ENCODE measurements at places on chromosomes 2 and 18.

- no peak for DNase-seq
Observed at GRCh38 chr2:149076863-149077412, 38.4 kb downstream of the LYPD6B start.

DNA sequence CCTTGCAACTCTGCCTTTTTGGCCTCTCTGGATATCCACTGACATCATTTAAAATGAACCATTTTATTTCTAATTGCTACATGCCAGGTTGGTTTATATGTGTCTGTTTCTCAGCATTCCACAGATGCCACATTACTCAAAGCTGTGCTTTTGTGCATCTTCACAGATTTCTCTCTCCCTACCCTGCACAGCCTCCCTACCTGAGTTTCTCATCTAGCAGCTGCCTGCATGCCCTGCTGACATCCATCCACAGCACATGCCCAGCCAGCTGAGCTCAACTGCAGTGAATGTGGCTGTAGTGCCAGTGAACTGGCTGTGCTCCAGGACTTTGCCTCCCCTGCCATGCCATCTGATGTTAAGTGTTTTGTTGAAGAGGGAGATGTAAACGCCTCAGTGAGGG is 44.5 kb downstream of the PKP4 start:
- DNase-seq, result peak; percentile 24

DNA sequence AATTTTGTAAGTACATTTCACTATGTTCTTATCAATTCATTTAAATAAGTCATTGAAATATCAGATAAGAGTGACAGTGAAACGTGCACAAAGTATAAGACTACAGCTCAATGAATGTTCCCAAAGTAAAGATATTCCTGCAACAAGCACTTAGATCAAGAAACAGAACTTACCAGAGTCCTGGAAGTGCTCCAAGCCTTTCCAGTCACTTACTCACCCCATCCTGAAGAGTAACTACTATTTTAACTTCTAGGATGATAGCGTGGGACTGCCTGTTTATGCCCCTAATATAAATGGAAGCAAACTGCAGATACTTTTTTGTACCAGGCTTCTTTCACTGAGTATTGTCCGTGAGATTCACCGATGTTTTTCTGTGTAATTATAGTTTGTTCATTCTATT is 768.9 kb downstream of the SLC4A3 start:
- DNase-seq, result no peak

DNA sequence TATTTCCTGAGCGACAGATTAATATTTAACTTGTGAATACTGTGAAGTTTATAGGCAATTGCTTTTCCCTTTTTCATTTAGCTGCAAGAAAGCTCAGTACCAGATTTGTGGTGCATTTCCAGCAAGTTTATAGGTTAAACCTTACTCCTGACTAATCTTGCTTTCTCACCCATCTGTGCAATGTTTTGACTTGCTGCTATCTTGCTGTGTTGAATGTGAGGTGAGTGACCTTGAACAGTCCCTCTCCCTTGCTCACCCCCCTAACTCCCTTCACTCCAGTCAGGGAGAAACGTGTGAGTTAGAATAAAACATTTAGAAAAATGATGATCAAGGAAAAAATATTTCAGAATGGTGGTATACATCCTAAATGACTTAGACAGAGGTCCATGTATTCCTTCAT is 39.8 kb upstream of the PARD3B start:
- no peak for DNase-seq

- DNase-seq, result no peak
Observed at GRCh38 chr2:9897846-9898245, 53.6 kb upstream of the GRHL1 start.

- DNase-seq, result no peak
Observed at GRCh38 chr2:63435070-63435469, 153.2 kb downstream of the WDPCP start.

DNA sequence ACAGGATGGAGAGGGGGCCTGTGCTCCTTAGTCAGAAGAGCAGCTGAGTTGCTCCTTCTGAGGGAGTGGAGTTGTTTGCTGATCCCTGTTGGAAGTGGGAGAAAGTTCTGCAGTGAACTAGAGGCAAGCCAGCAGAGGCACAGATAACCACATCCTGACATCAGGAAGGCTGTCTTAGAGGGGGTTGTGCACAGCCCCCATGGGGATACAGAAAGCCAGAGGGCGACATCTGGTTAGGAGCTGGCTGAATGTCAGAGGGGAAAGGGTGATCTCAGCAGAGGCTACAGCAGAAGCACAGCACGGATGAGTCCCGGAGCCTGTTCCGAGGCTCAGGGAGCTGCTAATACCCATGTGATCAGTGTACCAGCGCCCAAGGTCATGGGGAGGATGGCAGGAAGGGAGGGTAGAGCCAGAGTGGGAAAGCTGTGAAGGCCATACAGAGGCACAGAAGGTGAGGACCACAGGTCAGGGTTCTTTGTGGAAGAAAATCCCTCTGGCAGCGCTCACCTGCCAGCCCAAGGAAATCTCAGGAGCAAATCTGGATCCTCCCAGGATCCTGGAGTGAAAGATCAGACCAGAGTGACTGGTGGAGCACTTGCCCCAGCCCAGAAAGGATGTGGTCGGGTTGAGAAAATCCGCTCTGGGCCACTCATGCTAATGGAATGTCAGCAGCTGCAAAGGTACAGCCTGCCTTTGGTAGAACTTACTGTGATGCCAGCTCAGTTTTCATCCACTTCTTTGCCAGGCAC is 111.8 kb downstream of the STPG4 start:
- DNase-seq, result no peak

DNA sequence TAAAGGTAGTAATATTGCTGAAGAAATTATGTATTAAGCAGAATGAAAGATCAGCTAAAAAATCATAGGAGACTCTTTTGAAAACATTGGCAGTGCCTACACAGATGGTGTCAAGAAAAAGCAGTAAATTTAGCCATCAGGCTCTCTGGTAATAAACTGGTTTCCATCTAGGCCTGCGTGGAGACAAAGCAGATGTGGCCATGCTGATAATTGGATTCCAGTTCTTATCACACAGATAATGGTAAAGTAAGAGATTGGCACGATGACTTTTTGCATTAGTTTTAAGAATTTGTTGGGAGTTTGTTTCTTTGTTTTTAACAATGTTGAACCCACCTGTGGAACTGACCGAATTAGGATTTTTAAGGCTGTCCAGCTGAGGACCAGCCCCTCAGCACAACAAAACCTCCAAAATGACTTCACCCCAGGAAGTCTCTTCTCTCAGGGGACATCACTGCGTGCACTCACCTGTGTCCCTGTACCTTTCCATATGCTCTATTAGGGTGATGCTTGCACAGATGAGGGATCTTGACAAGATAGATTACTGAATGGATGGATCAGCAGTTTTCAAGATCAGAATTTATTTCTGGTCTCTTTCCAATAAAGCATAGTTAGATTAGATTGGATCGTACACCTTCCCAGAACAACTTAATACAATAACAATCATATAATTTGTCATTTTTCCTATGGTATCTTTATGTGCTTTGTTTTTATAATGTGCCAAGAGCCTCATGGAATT is 69.1 kb upstream of the DNAJC10 start:
- no peak for DNase-seq

DNA sequence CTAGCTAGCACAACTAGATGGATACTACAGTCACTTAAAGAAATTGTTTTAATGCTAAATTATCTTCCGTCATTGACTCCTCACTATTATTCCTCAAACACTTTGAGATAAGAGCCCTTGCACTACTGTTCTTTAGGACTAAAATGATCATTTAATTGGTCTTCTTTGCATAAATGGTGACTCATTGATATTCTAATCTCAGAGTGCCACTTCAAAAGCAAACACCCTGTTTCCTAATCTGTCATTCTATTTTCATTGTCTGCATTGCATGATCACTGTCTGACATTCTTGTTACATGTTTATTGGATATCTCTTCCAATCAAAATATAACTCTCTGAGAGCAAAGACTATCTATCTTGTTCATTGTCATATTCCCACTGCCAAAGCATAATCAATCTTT is 313.9 kb downstream of the EXOC6B start:
- DNase-seq, result no peak

DNA sequence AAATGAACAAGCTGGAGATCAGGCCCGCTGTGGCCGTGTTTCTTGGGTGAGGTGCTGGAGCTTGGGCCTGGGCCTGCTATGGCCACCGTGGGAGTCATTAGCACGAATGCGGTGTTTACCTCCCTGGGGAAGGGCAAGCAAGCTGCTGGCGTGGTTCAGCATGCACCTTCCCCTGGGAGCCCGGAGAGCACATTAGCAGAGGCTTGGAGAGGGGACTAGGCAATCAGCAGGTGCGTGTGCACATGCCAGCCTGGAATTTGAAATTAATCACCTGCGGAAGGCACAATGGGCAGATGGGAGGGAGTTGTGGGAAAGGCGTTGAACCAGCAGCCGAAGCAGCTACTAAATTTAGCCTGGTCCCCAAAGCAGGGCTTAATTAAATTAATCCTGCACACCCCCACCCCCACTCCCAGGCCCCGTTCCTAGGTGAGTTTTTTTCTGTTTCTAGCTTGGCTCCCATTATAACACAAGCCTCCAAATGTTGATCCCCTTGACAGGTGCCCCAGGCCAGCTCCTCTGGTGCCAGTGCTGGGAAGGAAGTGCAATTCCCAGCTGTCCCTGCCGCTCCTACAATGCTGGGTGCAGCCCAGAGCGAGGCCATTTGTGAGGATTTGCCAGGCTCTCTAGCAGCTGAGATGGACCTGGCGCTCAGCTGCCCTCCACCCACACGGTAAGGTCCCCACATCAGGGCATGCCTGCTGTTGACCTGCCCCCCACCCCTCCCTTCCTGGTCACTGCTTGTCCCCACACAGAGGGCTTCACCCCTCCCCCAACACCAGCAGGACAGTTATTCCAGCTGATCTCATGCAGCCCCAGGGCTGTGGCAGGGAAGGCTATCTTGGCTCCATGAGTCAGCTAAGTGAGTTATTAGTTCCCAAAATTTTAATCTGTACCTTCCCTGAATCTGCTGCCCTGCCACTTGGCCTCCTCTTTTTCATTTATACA is 115.0 kb downstream of the ZBTB7C start:
- peak; percentile 12 for DNase-seq

- no peak for DNase-seq
Observed at GRCh38 chr2:43417300-43417699, 178.5 kb downstream of the THADA start.

GRCh38 chr2:222298001-222298310 is 842 bp downstream of the PAX3 start:
- DNase-seq, result no peak

GRCh38 chr18:990197-990596 is 85.5 kb downstream of the ADCYAP1 start:
- DNase-seq, result no peak

DNA sequence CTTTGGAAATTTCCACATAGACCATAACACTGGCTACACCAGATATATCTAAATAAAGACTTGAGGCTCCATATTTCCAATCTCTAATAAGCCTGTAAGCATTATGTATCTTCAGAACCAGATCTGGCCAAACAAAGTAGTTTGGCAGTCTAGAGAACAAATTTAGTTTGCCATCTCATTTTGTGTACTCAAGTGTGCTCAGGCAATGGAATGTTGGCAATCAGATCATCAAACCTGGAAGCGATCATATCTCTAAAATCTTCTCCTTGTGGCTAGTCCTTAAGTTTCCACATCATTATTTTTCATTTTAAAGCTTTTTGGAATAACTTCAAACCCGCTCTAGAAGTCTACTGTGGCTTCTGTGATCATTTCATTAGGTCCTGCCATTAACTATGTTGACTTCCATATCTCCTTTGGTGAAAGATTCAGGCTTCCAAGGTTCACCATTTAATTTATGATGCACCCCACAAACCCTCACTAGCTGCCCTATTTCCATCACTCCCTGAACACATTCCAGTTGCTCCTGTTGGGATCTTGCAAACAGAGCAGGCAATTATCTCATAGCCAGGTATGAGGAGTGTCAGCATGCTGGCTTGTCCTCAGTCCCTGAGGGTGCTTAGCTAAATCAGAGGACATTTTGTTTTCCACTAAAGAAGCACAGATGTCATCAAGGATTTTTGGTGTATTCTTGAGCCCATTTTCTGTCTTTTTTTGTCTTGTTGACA is 46.2 kb downstream of the WDR75 start:
- DNase-seq, result no peak

GRCh38 chr18:2919600-2919999 is 72.8 kb downstream of the EMILIN2 start:
- DNase-seq, result no peak

DNA sequence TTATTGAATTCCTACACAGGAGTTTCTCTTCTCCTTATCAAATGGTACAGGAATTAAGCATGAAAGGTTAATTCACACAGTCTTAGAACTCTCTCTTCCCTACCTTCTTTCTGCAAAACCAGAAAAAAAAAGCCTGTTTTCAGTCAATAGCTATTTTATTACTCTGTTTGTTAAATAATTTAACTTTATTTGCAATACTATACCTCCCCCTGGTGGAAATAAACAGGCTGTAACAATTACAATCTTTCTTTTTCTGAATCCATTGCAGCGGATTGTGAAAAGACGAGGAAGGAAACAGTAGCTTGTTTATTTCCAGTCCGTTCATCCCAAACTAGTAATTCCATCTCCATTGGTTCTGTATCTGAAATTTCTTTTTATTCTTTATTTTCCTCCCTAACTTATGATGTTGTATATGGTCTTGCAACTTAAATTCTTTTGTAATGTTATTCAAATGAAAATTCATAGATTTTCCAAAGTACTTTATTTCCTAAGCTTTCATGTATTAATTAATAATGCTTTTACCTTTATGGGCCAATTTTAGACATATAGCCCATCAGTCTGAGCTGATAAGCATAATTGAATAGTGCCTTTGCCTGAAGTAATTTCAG is 165.2 kb downstream of the SH3BP4 start:
- DNase-seq, result peak; percentile 26

DNA sequence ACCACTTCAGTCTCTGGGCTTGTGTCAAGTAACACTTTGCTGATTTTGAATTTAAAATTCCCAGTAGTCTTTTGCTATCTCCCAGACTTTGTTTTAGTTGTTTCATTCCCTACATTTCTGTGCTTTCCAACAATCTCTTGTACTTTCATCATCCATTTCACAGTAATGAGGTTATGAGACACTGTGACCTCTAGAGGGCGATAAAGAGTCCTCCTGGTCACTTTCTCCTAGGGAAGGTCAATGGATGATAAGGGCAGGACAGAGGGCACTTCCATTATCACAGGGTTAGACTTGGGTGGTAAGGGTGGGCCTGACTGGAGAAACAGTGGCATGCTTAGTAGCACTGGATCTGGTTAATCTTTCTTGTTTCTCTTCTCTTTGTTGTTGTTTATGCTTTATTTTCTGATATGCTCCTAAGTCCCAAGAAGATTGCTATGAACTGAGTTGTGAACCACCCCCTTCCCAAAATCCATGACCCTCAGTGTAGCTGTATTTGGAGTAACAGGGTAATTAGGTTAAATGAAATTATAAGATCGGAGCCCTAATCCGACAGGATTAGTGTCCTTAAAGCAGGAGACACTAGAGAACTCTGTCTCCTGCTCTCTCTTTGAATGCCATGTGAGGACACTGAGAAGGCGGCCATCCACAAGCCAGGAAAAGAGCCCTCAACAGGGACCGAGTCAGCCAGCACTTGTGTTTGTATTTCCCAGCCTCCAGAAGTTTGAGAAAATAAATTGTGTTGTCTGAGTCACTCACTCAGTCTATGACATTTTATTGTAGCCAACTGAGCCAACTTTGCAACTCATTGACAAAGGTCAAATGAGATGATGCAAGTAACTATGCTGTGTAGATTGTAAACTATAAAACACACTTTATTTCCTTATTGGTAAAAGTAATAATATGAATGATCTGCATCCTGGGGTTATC is 779.2 kb downstream of the CNTNAP5 start:
- DNase-seq, result no peak
